ENCODE measurements at places on chromosomes 11 and 22.

- DNase-seq, result no peak
Observed at GRCh38 chr11:92211576-92212167, 12.9 kb upstream of the FAT3 start.

GRCh38 chr11:38448284-38448683 lies 1850.2 kb upstream of the RAG2 start:
- DNase-seq, result no peak

- no peak for DNase-seq
Observed at GRCh38 chr22:17192186-17192585, 27.0 kb downstream of the ADA2 start.

DNA sequence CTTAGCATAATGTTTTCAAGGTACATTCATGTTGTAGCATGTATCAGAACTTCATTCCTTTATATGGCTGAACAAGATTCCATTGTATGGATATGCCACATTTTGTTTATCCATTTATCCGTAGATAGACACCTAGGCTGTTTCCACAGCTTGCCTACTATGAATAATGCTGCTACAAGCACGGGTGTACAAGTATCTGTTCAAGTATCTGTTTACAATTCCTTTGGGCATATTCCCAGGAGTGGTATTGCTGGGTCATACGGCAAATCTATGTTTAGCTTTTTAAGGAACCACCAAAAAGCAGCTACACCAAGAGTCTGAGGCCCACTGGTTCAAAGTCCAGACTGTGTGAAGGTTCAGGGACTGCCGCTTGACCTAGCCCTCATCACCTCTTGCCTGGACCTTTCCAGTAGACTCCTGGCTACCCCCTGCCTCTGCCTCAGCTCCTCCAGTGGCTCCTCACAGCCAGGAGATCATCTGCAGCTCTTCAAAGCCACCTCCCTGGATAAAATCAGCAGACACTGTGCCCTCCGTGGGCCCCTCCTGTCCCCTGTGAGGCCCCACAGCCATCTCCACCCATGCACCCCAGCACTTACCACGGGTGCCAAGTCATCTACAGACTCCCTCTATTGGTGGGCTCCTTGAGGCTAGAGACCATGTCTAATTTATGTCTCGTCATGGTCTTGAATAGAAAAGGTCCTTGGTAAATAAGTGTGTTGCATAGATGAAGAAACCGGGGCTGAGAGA lies 160.3 kb downstream of the MN1 start:
- DNase-seq, result no peak

DNA sequence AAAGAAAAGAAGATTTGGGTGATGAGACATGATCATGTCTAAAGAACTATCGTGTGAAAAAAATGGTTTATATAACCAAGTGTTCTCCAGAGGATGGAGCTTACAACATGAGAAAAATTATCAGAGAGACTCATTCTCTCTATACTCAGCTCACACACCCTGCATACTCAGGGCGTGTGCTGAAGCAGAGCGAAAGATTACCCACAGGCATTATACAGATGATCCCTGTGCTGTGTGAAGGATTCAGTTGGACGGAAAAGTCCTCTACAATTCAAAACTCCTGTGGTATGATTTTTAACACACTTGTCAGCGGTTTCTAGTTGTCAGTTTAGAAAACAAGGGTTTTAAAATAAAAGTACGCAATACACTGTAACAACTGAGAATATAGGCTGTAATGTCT lies 267.3 kb downstream of the DLG2 start:
- no peak for DNase-seq

GRCh38 chr11:74492974-74493790 lies at the start of gene LIPT2:
TSS of gene LIPT2 (minus strand) at chr11:74493724. CDS start at chr11:74493703, 21 bp downstream.
- peak; percentile 98 for DNase-seq

- DNase-seq, result no peak
Observed at GRCh38 chr22:37996515-37997246, 12.3 kb upstream of the SOX10 start.

DNA sequence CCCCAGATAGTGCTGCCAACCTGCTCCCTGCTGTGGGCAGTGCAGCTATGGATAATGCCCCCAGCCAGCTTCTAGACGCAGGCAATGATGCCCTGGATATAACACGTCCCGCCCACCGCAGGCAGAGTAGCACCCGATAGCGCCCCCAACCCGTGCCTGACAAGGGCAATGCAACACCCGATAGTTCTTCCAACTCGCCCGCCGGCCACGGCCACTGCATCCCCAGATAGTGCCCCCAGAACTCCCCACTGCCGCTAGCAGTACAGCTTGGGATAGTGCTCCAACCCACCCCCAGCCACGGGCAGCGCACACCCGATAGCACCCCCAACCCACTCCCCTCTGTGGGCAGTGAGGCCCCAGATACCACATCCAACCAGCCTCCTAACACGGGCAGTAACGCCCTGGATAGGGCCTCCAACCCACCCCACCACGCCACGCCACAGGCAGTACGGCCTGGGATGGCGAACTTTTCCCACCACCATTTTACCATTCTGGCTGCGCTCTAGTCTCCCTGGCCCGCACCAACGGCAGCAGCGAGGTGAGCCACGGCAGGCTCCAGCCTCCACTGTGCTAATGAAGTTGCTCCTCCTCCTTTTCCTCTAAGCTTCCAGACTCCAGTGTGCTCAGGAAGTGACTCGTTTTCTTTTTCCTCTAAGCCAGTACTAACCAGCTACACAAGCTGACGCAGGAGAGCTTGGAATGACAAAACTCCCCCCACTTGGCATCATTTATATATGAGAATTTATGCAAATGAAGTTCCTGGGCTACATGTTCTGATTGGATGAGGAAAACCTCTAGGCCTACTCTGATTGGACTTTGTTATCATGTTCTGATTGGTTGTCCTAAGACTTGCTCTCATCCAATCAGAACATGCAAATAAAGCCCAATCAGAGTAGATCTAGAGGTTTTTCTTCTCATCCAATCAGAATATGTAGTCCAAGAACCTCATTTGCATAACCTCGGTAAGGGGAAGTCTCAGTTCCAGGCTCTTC lies 3.0 kb upstream of the RFPL3 start:
- DNase-seq, result no peak

DNA sequence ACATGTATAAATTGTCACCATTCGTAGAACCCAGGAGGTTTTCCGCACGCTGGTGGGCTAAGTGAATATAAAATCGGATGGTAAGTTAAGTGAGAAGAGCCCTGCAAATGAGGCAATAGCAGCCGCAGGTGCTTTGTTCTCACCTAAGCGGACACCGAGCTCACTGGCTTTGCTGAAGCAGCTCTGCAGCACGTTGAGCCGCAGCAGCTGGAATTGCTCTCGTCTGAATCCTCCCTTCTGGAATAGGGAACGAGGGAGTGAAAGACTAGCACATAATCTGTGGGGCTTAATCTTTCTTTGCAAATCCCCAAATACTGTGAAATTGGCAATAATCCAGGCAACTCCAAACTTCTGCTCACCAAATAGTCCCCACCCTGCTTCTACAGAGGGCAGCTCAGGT lies 488.1 kb downstream of the NTM start:
- no peak for DNase-seq

DNA sequence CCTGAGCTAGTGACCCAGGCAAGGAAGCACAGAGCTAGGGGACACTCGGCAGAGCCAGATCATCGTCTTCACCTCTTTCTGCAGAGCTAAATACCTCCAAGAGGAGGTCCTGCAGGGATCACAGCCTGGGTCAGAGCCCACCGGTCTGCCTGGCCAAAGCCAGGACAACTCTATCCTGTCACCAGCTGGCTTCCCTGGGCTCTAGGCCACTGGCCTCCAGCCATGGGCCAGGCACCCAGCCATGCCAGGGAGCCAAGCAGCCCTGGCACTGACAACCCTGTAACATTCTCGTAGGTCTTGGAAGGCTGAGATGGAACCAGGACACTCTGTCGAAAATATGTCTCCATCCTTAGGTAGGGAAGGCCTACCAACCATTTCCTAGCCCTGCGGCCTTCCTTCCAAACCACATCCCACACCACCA lies 270.1 kb downstream of the BUD13 start:
- DNase-seq, result no peak

- DNase-seq, result no peak
Observed at GRCh38 chr11:84396521-84396920, 1110.4 kb upstream of the CCDC90B start.

- peak; percentile 81 for DNase-seq
Observed at GRCh38 chr11:122743949-122744348, 88.4 kb downstream of the UBASH3B start.

GRCh38 chr11:5363679-5364078 lies 12.4 kb downstream of the OR51B6 start:
- no peak for DNase-seq
